ENCODE measurements at places on chromosomes 6 and 20.

DNA sequence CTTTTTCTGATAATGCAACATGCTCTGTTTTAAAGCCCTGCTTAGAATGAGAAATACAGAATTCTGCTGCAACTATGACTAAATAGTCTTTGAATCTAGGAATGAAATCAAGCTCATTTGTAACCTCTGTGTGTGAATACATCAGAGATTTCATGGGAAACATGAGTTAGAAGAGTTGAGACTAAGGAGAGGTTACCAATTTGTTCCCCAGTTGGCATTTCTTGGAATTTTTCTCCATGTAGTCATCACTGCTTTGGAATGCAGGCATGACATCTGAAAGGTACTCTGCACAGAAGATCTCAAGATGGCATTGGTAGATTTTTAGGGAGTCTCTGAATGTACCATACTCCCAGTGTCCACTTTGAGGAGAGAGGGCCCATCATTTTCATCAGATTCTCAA, 237.2 kb downstream of the TFAP2A start:
- DNase-seq: no peak

DNA sequence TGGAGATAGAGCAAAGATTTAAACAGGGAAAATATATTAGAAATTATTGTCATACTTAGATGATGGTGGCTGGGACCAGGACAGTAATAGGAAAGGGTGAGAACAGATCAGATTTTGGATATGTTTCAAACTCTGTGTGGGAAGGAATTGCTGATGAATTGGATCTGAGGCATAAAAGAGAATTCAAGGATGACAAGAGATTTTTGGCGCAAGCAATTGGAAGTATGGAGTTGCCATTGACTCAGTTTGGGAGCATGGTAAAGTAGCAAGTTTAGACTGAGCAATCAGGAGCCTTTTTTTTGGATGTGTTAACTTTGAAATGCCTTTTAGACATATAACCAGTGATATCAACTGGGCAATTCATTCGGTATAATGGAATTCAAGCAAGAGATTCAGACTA, 14.4 kb downstream of the TAB2 start:
- no peak for DNase-seq

DNA sequence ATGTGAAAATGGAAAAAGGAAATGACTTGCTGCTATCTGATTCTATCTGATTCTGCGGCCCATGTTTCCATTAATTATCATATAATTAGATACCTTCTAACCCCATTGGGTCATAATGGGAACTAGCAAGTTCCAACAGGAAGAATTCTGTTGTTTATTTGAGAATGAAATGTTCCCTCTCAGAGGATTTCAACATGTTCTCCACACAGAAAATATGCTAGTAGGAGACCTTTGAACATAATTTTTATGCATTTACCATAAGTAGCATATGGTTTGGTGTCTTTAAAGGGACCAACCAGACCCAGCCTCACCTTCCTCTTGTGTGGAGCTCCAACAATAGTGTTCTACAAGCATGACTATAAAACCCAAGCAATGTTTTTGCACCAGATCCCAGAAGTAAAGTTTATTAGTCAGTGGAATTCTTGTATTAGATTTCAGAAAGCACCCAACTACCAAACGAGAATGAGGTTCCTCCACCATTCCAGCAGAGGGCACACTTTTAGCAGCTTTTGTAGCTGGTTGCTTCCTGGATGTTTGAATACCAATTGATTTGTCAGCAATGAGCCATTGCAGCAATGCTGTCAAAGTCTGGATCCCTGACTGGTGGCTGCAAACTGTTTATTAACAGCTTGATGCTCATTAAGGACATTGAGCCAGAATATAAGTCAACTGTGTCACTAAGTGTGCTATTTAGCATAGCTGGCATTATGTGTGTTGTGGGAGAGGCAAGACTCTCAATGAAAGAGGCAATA, 143.6 kb upstream of the GJE1 start:
- peak; percentile 77 for DNase-seq

DNA sequence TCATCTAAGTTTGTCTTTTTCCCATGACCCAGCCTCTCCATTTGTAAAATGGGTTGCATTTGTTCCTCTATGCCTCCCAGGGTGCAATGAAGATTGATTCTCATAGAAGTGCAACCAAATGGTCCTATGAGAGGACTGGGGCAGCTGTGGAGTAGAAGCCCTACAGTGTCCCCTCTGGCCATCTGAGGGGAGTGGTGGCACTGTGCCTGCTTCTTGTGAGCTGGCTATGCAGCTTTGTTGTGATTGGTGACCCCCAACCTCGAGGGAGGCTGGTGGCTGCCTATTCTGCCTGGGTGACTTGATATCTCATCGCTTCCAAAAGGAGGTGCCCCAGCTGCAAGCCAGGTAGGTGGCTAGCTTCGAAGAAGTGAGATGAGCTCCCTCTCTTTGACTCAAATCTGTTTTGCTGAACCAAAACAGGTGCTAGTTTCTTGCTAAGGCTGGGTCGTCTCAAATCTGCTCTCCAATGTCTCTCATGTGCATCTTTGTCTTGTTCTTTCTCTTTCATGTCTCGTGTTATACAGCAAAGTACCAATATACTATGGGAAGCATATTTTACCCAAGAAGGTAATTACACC, 33.9 kb downstream of the TXLNB start:
- DNase-seq: no peak

DNA sequence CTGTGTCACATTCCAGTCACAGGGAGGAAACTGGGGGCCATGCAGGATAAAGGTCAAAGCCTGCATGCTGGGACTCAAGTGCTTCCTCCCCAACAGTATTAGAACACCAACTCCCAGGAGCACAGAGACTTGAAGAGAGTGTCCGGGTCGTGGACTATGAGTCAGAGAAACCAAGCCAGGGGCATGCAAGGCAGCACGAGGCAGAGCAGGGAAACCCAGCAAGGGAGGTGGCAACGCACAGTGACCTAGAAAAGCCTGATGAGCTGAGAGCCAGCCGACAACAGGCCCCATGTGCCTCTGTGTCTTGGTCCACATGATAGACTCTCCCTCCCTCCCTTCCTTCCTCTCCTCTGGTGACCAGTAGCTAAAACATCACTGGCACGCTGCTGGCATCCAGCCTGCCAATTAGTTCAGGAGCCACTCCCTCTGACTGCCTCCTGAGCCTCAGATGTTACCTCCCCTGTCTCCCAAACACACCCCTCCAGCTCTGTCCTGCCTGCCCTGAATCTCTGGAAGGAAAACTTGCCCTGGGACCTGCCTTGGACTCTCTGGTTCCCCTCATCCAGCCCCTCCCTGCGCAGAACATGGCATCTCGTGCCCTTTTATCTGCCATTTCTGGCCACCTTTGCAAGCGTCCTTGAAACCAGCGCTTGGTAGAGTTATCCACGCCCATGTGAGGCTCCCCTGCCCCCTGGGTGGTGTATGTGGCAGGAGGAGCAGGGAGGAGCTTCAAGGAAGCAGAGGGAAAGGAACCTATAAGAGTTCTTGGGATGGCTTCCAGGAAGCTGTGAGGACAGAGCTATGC, 16.2 kb upstream of the RNF39 start:
- peak; percentile 78 for DNase-seq

GRCh38 chr6:6766230-6766905, 177.8 kb downstream of the LY86 start:
- no peak for DNase-seq

DNA sequence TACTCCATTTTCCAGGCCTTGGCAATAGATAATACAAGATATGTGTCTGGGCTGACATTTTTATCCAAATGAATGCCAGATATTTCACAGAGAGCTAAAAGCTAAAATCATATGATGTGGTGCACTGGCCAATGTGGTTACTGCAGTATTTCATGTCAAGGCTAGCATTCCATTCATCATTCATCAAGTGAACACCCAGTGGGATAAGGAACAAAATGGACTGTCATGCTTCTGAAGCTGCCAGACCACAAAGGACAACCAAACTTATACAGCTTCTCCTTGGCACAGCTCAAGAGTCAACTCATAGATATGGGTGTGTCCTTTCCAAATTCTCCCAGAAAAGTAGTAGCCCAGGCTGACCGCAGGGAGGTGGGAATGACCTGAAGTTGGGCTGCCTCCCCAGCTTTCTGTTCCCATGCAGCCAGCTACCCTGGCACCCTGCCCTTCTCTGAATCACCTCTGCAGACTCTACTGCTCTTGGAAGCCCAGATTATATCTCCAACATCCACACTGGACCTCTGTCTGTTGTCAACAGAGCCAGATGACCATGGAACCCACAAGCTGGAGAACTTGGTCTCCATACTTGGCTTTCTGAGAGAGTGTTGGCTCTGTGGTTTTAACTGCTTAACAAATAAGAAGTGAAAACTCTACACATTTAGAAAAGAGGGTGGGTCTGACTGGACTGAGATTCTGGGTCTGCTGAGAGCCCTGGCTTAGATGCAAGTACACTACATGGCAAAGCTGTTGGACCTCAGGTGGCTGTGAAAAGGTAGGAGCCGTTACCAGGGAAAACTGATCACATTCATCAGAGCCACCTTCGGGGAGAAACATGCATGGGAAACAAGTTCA, 122.8 kb downstream of the ALDH8A1 start:
- peak; percentile 98 for DNase-seq

GRCh38 chr20:60057866-60058807, 99.9 kb downstream of the CDH26 start:
- DNase-seq: no peak

DNA sequence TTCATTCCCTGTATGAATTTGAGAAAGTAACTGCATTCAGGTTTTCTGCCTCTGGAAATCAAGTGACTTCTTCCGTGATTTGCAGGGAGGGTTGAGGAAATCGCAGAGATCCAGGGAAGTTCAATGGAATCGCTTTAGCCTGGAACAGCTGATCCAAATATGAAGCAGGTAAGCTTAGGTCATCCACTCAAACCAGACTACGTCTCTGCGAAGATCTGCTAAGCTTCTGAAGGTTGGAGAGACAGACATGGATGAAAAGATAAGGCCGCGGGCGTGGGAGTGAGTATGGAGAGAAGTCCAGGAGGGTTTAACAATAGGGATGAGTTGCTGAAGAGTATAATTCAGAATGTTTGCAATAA, 34.2 kb upstream of the BTN3A2 start:
- DNase-seq: no peak

- DNase-seq: no peak
Observed at GRCh38 chr6:155303361-155303870, 10.9 kb downstream of the TFB1M start.

- no peak for DNase-seq
Observed at GRCh38 chr20:63896264-63897105, 1.6 kb downstream of the DNAJC5 start.

GRCh38 chr6:113486199-113486598, 370.9 kb upstream of the MARCKS start:
- DNase-seq: no peak

GRCh38 chr6:154605178-154605881, 94.8 kb upstream of the CNKSR3 start:
- DNase-seq: peak; percentile 53

DNA sequence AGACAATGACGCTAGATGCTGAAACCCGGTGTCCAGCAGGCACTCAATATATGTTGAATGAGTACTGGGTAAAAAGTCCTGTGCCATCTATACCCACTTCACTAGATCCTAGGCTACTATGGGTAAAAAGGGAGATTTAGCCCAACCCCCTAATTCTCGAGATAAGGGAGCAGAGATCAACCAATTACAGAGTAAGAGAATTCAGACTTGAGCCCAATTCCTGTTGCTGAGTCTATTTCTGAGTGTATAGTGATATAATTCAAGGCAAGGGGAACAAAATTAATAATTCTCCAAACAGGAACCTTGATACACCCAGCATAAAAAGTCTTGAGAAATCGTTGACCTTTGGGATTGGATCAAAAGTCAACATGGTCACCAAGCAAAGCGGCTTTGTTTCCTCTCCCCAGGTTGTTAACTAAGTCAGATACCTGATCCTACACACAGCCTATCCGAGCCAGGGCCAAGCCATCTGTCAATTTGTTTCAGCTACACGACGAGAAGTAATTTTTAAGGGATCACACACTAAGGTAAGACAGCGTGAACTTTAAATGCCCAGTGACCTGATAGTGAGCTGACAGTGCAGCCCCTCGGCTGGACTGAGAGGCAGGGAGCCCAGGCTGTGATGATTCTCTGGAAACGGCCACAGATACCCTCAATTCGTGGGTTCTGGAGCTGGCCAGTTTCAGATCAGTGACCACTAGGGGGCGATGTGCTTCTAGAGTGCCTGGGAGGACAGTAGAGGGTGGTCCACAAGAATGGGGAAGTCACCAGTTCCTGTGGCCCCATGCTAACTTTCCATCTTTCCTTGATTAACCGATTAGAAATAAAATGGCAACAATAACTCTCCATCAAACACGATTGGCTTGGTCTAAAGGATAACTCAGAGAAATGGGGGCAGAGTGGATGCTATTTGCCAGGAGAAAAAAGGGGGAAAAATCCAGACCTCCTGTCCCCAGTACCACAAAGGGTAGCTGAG, 46.2 kb downstream of the SLC22A23 start:
- no peak for DNase-seq

- DNase-seq: no peak
Observed at GRCh38 chr6:75489025-75489424, 4.6 kb downstream of the FILIP1 start.

- no peak for DNase-seq
Observed at GRCh38 chr6:30979141-30979540, 4.4 kb upstream of the MUC21 start.

GRCh38 chr6:15420959-15421438, 175.1 kb downstream of the JARID2 start:
- no peak for DNase-seq

DNA sequence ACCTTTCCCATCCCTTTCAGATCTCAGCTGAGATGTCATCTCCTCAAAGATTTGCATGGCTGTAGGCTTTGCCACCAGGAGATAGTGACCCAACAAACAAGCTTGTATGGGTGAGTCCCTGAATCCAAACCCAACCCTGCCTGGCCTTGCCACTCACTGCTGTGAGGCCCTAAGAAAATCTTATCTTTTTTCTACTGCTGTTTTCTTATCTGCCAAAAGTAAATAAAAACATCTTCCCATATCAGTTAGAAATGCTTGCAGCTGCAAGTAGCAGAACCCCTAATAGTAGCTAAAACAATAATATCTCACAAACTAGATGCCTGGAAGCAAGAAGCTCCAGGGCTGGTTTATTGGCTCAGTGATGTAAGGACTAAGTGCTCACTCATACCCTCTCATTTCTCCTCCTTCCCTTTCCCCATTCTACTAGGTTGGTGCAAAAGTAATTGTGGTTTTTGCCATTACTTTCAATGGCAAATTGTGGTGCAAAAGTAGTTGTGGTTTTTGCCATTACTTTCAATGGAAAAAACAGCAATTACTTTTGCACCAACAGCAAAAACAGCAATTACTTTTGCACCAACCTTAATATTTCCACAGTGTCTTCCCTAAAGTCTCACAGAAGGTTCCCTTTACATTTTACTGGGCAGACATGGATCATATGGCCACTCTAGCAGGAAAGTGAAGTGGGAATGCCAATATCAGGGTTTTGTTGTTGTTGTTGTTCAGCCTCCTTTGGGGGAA, 56.7 kb upstream of the PSMF1 start:
- DNase-seq: no peak

DNA sequence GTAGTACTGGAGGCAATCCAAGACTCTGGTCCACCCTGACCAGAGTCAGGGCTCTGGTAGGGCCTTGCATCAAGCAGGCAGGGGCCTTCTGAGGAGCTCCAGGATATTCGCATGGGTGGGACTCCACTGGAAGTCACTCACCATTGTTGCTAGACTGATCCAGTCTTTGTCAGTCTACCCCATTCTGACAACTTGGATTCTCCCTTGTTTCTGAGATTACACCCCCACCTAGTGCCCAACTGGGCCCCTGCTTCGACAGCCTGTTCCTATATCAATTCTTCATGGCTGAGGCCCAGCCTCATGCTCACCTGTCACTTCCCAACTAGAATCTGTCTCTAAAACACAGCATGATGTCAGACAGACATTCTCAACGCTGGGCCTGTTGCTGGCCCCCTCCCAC, 5.2 kb downstream of the SLC35D3 start:
- DNase-seq: no peak

- no peak for DNase-seq
Observed at GRCh38 chr6:76708641-76709331, 636.3 kb upstream of the IMPG1 start.

Measured in stromal cell of bone marrow (primary cell).